ENCODE measurements at places on chromosomes 3 and 15.
A peak's percentile ranks its signal among the peaks of the same experiment; 100 is the strongest.

GRCh38 chr3:13487403-13487802 lies 7.3 kb downstream of the HDAC11 start:
- no peak for DNase-seq

DNA sequence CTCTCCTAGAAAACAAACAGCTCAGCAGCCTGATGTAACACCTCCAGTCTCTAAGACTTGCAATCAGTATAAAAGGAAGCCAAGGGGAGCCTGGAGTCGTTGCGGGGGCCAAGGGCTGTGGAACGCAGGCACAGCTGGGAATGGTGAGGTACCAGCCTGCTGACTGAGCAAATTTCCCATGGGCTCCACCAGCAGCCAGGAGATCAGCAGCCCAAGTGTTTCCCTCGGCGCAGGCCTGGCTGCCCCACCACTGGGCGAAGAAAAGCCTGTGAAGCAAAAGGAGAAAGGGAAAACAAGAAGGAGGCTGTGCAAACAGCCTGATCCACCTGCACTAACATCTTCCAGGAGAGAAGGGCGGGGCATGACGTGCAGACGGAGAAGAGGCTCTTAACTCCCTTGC lies 155.3 kb downstream of the SHQ1 start:
- DNase-seq: no peak

DNA sequence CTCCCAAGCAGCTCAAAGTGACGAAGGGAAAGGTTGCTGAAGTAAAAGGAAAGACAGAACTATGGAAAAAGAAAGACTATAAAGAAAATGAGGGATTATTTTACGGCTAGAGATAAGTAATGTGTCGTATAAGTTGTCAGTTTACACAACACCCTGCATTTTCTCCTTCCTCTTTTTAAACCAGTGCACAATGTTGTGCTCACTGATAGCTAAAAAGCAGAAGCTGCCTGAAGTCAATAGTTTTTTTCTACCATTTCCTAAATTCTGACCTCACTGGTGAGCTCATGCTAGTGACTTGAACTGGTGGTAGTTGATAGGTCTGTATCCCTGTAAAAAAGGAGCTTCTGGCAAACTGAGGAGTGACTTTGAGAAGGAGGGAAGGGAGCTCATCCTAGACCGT lies 368.6 kb upstream of the GBE1 start:
- DNase-seq: no peak

GRCh38 chr15:93929375-93930094 lies 301.8 kb upstream of the MCTP2 start:
- no peak for DNase-seq

DNA sequence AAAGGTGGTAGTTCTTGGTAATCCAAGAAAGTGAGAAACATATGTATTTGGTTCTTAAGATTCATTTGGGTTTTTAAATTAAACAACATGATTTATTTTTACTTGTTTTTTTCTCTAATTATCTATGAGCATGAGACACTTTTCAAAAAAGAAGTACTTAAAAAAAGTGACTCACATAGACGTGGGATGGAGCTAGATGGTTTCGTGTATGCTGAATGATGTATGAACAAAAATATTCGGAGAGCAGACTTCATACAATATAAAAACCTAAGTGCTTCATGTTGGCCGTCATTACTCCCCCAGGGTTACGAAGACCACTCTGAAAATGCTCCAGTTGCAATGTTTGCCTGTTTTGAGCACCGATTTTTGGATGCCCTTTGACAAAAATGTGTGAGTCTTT lies 90.9 kb downstream of the RORA start:
- no peak for DNase-seq

GRCh38 chr15:70100474-70101341 lies 3.0 kb upstream of the TLE3 start:
- no peak for DNase-seq

DNA sequence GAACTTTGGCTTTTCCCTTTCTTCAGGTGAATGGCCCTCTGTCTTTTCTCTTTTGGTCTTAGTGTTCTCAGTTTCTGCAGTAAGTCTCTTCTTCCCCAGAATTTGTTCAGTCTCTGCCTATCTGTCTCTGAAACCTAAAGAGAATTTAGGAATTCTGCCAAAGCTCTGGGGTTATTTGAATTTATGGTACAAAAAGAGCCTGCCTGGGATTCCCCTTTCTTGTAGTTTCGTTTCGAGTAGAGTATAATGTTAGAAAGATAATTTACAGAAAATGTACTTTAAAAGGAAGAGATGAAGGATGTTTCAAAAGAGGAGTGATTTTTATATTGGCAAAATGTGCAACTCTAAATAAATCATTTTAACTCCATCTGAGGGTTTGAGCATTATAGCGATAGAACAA lies 247.4 kb upstream of the SATB1 start:
- no peak for DNase-seq

GRCh38 chr15:68698708-68699107 lies 119.9 kb downstream of the CORO2B start:
- DNase-seq: no peak

- no peak for DNase-seq
These were observed 1.2 kb upstream of the ARHGEF26 start for GRCh38 chr3:154119951-154120350.

DNA sequence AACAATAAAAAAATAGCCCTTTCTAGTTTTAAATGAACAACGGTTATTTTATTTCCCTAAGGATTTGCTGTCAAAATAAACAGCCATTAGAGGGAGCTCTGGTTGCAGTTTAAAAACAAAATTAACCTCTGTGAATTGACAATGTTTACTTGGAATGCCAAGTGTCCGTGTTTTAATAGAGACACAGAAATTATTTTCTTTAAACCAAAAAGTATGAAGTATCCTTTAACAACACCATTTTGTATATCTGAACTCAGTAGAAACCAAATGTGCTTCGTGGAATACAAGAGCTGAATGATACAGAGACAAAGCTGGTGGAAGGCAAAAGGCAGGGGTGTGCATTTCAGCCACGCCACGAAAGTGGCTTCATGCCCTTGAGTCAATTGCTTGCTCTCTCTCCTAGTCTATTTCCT lies 74.4 kb downstream of the MOBP start:
- DNase-seq: peak; percentile 49

GRCh38 chr3:127951276-127951675 lies 36.2 kb downstream of the KBTBD12 start:
- DNase-seq: peak; percentile 43

DNA sequence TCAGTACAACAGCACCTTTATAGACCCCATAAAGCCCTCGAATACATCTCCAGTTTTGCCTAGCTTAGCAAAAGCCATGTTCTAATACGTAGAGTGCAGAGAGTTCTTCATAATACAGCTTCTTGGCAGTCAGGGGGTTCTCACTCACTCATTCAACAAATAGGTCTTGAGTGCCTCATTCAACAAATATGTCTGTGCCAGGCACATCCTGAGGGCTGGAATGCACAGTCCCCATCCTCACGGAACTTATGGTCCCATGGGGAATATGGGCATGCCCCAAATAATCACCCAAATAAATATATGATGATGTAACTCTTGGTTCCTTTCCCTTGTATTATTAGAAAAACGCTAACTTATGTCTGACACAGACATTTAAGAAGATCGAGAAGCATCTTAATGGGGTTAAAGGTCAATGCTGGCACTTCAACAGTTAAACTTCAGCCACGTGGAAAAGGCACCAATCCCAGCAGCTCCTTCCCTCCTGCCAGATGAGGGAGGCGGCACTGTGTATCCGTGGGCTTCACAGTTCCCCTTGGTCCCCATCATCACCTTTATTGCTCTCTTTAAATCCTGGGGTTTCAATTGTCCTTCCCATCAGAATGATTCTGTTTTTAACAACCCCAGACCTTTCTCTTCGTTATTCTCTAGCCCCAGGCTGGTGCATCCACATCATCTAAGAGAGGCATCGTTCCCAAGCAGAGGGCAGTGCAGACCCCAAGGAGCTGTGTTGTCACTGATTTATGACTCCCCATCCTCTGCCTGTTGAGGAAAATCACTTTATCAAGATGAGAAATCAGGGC lies 18.9 kb upstream of the SEMA5B start:
- DNase-seq: peak; percentile 57

DNA sequence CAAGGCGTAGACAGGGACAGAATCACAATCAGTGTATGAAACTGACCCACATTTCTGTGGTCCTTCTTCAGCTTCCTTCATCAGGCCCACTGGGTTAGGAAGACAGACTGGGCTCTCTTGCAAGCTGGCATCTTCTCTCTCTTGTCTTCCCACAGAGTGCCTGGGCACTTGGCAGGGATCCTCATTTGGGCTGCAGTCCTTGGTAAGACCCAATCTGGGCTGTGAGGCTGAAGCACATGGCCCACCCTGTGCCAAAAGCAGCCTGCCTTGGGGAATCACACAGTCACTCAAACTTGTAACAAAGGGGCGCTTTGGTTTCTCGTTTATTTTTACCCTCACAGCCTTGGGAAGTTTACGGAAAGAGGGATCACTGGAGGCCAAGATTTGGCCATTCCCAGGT lies 8.2 kb upstream of the EPHB3 start:
- no peak for DNase-seq

DNA sequence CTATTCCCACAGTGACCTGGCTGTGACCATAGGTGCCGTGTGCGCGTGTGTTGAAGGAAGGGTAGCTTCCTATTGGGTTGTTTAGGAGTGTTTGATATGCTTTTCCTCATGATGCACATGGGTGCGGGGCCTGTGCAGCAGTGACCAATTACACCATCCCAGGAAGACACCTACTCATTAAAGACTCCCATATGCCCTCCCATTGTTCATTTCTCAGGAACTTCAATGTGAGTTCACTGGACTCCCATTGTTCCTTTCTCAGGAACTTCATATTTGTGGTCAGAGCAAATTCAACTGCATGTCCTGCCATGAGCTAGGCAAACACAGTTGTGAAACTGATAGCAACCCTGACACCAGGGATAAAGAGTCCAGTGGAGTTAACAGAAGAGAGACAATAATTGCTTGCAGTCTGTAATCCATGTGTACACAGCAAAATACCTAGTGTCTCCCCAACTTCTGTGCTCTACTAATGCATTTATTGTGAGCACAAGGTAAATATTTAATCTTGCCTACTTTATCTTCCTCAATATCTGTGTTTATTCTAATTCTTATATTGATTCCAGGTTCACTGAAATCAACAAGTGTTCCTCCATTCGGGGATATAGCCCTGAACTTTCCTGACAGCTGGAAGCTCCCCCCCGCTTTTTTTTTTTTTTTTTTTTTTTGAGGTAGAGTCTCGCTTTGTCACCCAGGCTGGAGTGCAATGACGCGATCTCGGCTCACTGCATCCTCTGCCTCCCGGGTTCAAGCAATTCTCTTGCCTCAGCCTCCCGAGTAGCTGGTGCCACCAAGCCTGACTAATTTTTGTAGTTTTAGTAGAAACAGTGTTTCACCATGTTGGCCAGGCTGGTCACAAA lies 57.5 kb upstream of the GCNT3 start:
- DNase-seq: peak; percentile 70

DNA sequence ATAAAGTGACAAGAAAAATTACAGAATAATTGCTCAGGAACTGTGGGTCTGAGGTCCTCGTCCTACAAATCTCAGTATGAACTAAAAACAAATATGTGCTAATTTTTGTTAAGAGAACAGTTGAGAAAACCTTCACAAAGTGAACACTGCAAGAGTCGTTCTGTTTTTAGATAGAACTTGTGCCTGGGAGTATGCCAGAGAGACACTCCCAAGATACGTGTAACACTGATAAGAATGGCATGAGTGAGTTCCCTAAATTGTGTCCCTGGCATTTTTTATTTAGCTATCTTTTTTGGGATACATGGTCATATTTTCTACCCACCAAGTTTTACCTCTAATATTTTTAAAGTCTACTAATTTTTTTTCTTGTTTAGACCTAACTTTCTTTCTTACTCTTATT lies 860.0 kb upstream of the NR2F2 start:
- no peak for DNase-seq

DNA sequence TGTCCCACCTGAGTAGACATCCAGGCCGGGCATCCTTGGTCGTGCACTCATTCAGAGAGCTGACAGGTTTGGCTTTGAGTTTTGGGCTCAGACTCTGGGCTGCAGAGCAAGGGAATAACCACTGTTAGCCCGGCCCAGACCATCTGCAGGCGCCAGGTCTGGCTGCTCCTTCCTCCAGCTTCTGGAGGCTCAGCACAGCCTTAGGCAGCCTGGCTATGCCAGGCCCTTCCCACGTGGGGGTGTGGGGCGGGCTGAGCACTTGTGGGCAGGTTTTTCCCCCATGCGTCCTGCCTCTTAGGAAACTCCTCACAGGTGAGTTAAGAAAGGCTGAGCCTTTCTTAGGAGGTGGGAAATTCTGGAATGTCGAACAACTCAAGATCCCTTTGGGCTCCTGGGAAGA lies 11.2 kb downstream of the PLA2G4B start:
- DNase-seq: no peak

DNA sequence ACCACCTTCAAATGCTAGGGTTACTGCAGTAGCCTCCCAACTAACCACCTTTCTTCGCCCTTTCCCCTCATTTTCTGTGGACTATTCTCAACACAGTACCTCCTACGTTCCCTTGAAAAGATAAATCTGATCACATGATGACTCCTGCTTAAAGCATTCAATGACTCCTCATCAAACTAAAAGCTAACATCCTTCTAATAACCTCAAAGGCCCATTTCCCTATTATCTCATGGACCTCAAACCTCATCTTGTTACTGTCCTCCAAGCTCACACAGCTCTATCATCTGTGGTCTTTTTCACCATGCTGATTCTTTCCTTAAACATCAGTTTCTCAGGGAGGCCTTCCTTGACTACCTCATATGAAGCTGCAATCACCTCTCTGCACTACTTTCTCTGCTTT lies 29.6 kb downstream of the GADL1 start:
- DNase-seq: peak; percentile 14

GRCh38 chr3:197050511-197050910 lies 20.9 kb upstream of the MELTF start:
- no peak for DNase-seq

DNA sequence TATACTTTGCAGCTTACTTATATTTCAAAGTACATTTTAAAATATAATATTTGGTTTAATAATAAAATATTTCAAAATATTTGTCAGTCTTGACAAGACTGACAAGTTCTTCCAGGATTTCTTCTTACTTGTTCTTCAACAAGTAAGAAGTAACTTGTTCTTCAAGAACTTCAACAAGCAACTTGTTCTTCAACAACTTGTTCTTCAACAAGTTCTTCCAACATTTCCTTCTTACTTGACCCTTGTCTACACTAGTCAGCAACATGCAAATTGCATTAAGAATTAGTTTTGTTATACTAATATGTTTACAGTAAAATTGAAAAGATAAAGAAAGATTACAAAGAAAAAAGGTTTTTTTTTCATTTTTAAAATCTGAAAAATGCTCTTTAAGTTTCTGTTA lies 731.7 kb downstream of the NSUN3 start:
- no peak for DNase-seq

GRCh38 chr3:41874022-41874421 lies 87.9 kb downstream of the ULK4 start:
- no peak for DNase-seq
